ENCODE measurements at places on chromosomes 3 and 15.

DNA sequence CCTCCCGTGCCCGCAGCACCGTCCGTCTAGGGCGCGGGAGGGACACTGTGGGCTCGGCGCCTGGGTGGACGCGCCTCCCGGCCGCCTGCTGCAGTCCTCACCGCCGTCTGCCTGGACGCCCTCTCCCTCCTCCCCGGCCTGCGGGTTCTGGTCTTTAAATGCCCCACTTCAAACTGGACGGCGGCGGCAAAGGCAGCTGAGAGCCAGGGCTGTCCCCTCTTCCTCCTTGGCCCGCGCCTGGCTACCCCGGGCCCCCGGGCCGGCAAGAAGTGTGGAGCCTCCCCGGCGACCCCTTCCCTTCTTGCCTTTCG, 426 bp downstream of the CBLB start:
- peak; percentile 70 for DNase-seq

- DNase-seq: peak; percentile 47
Observed at GRCh38 chr3:112814266-112814665, 32.4 kb downstream of the CD200R1L start.

DNA sequence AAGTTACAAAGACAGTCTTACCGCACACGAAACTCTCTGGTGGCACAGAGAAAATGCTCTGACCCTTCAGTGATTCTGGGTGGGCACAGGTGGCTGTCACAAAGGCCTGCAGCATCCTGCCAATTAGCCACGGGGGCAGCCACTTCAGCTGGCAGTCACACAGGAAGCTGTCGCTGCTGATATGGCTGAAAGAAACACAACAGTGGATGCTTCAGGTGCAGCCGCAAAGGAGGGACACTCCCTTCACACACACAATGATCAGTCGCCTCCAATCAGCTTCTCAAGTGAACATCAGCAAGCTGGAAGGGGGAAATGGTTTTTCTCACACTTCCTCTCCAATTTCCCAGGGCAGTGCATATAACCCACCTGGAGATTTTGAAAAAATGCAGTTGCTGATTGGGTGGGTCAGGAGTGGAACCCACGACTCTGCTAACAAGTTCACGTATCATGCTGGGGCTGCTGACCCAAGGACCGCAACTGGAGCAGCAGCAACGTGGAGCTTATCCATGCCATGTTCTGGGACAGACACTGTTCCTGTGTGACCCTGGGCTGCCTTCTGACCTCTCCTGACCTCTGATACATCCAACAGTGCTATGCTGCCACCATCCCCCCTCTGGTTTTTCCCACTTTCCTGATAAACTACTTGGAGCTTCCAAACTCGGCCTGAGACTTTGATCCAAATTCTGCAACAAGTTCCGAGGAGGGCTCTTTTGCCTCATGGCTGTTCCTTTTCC, 106.6 kb downstream of the LRIG1 start:
- no peak for DNase-seq

GRCh38 chr3:150145659-150146058, 175.0 kb upstream of the PFN2 start:
- no peak for DNase-seq

DNA sequence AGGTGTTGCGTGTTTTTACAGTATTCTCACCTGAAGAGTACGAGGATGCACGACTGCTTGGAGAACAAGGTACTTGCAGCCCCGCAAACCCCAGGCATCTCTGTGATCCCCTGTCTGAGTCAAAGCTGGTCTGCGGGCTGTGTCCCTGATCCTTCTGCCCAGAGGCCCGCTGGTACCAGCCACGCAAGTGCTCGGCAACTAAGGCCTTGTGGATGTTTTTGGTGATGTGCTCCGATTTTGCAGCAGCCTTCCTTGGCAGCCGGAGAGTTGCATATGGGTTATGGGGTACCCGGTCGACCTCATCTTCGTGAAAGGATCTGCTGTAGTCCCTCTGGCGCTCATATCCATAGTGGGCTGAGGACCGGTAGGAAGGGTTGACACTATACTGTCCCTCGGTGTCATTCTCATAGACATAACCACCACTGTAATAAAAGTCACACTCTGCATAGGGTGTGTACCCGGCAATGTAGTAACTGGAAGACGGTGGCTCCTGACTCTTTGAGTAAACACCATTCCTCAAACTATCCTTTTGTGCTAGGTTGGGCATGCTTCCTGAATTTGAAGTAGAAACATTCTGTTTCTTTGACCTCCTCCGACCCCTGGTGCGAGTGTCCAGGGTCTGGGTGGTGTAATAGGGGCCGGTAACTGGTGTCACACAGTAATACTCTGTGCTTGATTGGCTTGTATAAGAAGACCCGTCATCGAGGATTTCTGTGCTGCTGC, 58.6 kb upstream of the LMOD3 start:
- DNase-seq: no peak

DNA sequence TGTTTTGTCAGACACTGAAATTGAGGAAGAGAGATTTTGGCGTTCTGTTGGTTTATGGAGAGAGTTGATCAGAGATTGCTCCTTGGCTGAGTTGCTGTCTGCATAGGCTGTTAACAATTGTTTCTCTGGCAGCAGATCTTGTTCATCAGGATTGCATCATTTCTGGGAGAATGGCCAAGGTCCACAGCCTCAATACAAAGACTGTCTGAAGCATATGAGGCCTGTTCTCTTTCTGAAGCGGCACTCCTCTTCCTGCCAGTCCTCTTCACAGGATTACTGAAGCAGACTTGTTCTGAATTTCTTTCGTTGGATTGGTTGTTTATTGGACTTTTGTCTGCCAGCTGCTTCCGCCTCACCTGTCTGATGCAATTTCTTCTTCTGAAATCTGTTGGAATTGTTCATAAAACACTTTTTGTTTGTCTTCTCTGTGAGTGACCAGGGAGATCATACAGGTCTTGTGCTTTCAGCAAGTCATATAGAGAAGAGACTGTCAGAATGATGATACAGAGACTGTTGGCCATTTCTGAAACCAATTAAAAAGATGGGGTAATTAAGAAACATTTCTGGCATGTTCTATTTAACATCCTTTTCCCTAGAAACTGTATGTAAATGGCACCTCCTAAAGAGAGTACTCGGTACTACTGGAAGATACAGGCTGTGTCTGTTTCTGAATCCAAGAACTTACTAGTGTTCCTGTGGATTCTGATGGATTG, 25.5 kb downstream of the SETD5 start:
- DNase-seq: peak; percentile 89

DNA sequence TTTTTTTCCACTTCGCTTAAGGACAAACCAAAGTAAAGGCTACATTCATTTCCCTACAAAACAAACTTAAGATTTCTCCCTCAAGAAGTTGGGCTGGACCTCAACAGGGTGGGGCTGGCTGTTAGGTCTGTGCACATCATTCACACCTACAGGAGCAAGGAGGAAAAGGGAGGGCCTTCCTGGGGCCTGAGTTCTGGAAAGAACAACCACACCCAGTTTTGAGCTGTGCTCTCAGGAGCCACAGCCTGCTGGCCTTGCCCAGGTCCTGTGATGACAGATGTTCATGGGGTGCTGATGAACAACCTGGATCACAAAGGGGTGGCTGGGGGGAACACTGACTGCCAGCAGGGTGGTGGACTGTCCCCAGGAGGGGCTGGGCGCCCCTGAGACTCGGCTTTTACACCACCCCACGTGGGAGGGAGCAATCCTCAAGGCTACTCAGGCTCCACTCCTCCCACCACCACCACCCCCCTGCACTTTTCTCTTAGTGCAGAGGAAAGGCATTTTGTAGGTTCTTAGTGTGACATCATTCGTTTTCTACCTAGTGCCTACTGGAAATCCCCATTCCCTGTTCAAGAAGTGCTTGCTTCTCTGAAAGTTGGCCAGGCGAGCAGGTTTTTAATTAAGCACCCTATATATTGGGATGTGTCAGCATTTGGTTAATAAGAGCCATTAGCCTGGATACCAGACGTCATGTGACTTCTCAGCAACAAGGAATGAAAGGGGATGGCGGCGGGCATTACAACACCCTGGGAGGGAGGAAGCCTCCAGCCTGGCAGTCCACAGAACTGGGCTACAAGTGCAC, 35.7 kb downstream of the CCNB2 start:
- no peak for DNase-seq

DNA sequence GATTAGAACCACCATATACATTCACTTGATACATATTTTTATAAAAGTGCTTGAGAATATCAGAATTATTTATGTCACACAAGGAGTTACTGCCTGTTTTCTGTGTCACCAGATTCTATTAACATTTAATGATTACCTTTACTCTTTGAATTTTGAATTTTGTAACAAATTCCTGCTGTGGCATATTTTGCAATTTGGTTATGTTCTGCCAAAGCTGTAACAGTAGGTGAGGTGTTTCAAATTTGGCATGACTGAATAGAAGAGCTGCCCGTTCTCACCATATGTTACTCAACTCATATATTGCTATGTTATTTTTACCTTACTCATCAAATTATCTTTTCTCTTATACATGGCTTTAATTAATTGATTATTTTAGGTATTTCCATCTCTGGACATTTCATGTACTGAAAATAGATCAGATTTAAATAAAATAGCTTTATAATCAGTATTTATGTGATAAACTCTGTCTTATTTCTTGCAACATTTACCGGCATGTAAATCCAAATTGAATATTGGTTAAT, 18.9 kb downstream of the PML start:
- DNase-seq: no peak

DNA sequence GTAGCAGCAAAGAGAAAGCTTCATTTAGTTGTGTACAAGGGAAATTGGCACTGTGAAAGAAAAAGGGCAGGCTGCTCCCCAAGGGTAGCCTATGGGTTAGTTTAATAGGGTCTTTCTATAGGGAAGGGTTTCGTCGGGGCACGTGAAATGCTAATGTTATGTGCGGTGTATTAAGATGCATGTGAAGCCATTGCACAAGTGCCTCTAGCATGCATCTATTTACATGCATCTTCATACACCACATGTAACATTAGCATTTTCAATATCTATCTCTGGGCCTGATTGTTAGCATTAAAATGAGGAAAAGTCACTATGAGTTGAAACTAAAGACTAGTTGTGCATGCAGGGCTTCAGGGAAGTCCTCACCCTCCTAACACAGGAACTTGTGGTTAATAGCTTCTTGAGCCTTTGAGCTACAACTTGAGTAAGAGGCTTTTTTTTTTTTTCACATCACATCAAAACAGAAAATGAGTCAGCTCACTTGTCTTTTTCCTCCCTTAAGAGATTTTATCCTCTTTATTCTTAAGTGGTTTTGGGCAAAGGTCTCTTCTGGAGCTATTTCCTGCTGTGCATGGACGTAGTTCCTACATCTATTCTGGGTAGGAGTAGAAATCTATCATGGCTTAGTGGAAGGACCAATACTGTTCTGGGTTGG, 613.4 kb downstream of the ZPLD1 start:
- DNase-seq: no peak

DNA sequence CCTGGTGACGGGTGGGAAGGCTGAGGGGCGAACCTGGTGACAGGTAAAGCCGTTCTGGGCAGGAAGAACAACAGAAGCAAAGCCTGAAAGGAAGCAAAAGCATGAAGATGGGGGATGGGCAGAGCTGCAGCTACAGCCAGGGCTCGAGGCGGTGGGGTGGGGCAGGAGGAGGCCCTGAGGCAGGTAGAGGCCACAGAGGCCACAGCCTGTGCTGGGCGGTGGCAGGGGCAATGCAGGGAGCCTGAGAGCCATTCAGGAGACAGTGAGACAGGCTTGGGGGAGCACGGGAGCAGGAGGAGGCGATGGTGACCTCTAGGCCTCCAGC, 8.2 kb downstream of the PCSK6 start:
- no peak for DNase-seq

GRCh38 chr3:35523838-35524237, 115.5 kb upstream of the ARPP21 start:
- DNase-seq: no peak

DNA sequence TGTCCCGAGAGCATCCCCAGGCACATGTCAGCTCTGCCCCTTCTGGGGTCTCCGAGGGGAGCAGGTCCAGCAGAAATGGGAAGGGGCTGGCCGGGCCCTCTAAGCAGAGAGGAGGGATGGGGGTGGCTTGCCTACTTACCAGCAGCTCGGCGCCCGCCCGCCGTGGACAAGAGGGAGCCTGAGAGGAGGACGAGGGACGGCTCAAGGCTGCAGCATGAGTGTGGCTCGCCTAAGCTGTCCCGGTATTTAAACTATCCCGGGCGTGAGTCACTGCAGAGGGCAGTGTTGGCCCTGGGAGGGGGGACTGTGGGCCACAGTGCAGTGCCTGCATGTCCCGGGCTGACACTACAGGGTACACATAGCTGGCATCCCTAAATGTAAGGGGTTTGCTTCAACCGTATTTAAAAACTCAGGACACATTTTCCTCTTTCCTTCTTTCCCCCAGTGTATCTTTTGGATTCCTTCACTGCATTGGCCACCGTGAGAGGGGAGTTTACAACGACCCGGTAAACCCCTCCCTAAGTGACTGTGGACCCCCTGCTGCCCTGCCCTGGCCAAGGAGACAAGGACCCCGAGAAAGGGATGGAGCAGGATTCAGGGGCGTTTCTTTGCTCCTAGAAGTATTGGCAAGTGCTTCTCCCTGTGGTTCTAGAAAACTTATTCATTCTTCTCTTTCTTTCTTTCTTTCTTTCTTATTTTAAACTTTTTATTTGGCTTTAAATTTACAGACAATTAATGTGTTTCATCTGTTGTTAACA, at the start of gene LRRC15:
Gene LRRC15 (minus strand): TSS at position 222 of the 758 bp plus-strand sequence. CDS start 8,700 bp downstream, outside the sequence.
- no peak for DNase-seq

Data from NCI-H524 (cell line).